ENCODE measurements at places on chromosomes 5 and 9.
A peak's percentile ranks its signal among the peaks of the same experiment; 100 is the strongest.

GRCh38 chr9:37119907-37120842, at the start of gene ZCCHC7:
TSS of gene ZCCHC7 (plus strand) at chr9:37120574.
- peak; percentile 84 for DNase-seq

- no peak for DNase-seq
These were observed 95.6 kb downstream of the PALM2AKAP2 start for GRCh38 chr9:109875495-109876129.

DNA sequence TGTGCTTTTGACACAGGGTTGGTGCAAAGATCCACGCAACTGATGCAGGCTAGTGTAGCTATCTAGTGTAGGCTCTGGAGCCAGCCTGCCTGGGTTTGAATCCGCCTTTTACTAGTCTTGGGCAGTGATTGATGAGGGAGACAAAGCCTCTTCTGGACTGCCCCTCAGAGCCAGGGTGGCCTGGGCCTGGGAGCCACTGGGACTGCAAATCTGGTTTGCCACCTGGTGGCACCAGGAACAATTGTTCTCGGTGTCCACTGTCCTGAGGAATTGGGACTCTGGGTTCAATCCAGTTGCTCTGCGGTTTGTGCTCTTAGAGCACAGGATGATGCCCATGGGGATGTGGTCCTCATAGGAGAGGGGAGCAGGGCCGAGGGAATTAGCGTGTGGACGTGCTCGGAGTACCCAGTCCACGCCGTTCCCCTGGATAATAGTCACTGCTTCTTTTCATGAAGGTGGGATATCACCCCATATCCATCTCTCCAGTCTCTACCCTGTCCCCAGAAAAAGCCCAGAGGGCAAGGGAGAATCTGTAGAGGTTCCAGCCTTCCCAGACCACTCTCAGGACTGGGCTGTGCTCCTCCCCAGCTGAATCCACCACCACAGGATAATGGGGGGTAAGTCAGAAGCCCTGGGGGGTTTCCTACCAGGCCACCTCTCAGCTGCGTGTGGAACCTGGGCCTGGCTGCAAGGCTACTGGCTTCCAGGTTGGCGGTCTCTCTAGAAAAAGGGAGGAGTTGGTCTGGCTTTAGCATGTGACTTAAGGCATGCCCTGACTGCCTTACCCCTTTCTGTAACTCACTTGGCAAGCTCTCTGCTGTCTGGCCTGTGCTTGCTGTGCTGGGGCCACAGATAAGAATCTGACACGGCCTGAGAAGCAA, 1.9 kb downstream of the B4GALT7 start:
- DNase-seq: no peak

GRCh38 chr5:111997711-111998110, 240.7 kb upstream of the NREP start:
- peak; percentile 100 for DNase-seq

DNA sequence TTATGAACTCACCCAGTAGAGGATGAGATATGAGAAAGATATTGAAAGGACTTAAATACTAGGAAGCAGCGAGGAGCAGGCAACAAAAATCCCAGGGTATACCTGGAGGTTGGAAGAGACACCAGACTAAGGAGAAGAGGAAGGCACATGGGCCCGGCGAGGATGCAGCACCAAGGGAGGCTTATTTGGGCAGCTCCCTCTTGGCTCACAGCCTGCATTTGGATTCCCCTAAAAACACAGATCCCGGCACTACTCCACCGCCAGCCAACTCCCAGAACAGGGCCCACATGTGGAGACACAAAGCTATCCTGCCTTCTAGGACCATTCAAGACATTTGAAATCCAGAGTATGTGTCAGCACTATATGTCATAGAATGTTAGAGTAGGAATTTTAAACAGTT, 199.8 kb upstream of the FBXL7 start:
- DNase-seq: no peak

DNA sequence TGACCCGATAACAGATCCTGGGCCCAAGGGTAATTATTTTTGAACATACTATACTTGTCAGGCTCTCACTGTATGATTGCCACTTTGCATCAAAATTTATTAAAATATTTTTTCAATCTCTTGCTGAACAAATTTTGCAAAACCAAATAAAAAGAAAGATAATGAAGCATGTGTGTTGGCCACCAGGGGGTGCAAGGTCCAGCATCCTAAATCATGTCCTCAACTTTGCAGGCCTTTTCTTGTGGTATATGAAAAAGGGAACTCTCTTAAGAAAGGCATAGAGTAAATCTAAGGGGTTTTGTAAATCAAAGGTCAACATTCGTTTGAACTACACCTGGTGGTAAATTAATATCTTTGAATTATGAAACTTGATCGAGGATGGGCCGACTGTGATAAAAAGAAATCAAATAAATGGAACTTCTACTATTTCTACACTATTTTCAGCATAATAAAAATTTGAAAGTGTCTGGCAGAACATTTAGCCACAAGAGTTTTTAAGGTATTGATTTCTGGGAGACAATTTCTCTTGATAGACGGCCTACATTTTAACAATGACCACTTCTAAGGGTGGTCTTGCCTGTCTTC, 676.5 kb downstream of the DMRTA1 start:
- DNase-seq: no peak

GRCh38 chr9:14978022-14979000, 68.1 kb upstream of the FREM1 start:
- DNase-seq: no peak

GRCh38 chr5:125006011-125006685, 259.7 kb upstream of the ZNF608 start:
- DNase-seq: no peak

GRCh38 chr9:93979721-93980120, 24.6 kb upstream of the BARX1 start:
- no peak for DNase-seq

- no peak for DNase-seq
These were observed 53.2 kb downstream of the SPIN1 start for GRCh38 chr9:88441301-88442007.

- DNase-seq: no peak
These were observed 1026.9 kb downstream of the PTPRD start for GRCh38 chr9:9585920-9586319.

DNA sequence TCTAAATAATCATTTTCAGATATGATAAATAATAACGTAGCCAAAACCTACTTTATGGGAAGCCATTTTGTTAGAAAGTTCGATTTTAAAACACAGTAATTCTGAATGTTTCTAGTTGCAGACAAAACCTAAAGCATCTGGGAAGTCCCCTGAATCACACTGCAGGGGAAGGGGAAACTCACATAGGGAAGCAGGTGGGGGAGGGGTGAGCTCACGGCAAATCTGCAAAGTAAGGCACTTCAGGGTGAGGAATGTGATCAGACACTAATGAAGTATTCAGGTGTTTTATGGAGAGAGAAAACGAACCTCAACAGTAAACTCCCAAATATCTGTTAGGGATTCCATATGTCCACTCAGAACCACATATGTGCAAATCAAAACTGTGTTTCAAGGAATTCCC, 70.7 kb downstream of the EPB41L4A start:
- DNase-seq: no peak

- DNase-seq: no peak
These were observed 13.4 kb upstream of the CDK5RAP2 start for GRCh38 chr9:120593250-120593954.

GRCh38 chr9:104686081-104686480, 8.2 kb upstream of the OR13D1 start:
- DNase-seq: no peak

GRCh38 chr5:64838803-64839202, 70.1 kb downstream of the CWC27 start:
- no peak for DNase-seq

- no peak for DNase-seq
These were observed 290.8 kb downstream of the TRPM3 start for GRCh38 chr9:70830618-70831017.

GRCh38 chr9:33170464-33171415, 3.6 kb upstream of the B4GALT1 start:
- no peak for DNase-seq

GRCh38 chr9:130431536-130432303, 13.0 kb upstream of the ASS1 start:
- no peak for DNase-seq

DNA sequence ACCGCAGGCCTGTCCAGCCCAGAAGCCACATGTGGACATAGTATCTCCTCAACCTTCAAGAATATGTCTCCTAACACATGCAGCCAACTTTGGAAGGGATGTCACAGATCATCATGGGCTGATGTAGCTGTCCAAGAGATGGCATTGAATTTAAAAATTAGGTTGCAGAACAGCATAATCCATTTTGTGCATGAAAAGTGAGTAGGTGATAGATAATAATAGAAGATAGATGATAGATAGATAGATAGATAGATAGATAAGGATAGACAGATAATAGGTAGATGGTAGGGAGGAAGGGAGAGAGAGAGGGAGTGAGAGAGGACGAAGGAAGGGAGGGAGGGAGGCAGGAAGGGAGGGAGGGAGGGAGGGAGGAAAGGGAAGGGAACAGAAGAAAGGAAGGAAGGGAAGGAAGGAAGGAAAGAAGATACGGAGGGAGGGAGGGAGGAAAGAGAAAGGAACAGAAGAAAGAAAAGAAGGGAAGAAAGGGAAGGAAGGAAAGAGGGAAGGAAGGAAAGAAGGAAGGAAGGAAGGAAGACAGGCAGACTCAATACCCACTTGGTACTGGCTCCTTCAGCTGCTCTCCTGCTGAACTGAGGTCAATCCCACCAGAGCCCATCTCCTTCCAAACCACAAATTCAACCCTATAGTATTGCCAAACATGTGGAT, 28.9 kb upstream of the ERGIC1 start:
- no peak for DNase-seq

GRCh38 chr9:5375091-5375490, 35.4 kb upstream of the RLN1 start:
- DNase-seq: no peak

- no peak for DNase-seq
These were observed 14.3 kb downstream of the MOCS2 start for GRCh38 chr5:53095217-53095616.

DNA sequence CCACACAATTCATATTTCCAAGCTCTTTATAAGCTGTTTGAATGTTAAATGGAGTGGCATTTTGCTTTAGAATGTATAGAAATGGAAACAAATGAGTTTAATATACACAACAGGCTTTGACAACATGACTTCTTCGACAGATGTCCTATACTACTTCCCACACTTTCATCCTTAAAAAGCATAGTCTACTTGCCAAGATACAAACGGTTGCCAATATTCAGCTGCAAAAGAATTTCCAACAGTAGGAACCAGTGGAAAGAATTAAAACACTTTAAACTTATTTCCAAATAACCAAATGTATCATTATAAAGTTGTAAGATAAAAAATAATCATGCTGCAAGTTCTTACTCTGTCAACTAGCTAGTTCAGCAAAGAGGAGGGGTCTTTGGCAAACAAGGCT, 456.4 kb downstream of the PDE4D start:
- no peak for DNase-seq

DNA sequence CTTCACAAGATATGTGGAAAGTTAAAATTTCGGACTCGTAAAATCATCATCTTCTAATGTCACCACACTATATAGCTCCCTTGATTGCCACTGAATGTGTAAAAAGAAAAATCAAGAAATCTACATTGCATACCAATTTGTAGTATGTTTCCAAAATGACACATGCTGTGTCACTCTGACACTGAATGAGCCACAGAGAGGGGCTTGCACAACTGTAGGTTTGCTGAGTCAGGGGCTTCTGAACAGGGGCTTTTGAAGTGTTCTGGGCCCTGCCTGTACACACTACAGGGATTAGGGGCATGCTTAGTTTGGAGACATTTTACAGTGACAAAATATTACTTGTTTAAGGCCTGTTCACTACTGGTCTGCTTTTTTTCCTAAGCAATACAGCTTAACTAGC, 234.4 kb upstream of the GRAMD2B start:
- no peak for DNase-seq

DNA sequence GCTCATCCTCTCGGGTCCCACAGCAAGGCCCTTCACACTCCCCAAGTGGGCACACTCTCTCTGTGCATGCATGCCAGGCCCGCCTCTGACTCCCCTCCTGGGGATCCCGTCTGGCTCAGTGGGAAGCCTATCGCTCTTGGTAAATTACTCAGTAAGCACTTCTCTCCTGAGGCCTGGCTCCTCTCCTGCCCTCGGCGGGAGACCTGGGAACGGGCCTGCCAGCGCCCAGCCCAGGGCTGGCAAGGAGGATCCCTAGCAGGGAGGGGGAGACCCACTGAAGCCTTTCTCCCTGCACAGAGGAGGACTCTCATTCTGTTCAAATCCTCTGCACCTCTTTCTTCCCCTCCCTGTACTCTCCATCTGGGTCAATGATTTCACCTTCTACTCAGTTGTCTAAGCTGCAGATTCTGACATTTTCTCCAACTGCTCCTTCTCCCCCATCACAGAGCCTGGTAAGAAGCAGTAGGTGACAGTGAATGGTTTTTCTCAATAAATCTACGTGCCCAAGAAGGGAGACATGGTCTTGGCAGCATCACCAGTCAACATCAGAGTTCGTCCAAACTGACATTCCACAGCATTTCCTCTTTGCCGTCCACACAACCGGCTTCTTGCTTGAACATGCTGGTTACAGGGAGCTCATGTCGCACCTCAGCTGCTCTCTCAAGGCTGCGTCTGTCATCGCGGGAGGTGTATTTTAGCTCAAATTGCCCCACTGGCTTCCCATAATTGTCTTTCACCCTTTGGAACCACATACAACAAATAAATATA, 81.9 kb downstream of the GPR21 start:
- no peak for DNase-seq

- DNase-seq: peak; percentile 59
These were observed 156.9 kb downstream of the PAM start for GRCh38 chr5:102911973-102912372.

GRCh38 chr9:37302277-37302676, 120.2 kb upstream of the GRHPR start:
- DNase-seq: no peak

DNA sequence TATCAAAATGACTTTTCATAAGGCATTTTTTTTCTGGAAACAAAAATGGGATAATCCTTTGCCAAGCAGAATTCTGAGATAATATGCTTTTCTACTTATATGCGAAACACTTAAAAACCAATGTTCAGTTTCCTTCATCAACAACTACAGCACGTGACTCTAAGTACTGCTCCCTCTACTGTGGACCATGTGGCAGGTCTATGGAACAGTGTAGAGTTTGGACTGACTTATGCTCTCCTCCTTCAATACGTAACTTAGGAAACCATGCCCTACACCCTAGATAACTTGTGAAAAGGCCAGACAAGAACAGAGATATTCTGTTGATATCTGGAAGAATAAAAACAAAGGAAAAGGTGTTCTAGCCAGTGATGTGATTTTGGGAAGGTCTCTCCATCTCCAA, 111.3 kb upstream of the GNA14 start:
- DNase-seq: no peak

DNA sequence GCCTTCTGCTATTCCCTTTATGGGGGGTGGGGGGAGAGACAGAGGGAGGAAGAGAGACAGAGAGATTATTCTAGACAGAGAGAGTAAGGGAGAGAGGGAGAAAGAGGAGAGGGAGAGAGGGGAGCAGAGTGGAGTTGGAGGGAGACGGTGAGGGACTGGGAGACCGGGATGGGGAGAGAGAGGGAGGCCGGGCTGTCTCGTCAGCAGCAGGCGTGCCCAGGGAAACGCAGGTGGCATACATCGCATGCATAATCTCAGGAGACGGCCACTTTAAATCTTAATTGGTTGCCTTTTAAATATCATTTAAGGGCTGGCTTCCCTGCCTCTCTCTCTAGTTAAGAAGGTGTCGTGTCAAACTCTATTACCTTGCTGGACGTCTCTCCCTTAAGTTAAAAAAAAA, 8.4 kb downstream of the IRX4 start:
- DNase-seq: no peak

- DNase-seq: no peak
These were observed 544.7 kb upstream of the KLF4 start for GRCh38 chr9:108033976-108034964.
